Occipital lobe (tissue), 3 donors: ENCODE measurements at places on chromosomes 4 and X.

DNA sequence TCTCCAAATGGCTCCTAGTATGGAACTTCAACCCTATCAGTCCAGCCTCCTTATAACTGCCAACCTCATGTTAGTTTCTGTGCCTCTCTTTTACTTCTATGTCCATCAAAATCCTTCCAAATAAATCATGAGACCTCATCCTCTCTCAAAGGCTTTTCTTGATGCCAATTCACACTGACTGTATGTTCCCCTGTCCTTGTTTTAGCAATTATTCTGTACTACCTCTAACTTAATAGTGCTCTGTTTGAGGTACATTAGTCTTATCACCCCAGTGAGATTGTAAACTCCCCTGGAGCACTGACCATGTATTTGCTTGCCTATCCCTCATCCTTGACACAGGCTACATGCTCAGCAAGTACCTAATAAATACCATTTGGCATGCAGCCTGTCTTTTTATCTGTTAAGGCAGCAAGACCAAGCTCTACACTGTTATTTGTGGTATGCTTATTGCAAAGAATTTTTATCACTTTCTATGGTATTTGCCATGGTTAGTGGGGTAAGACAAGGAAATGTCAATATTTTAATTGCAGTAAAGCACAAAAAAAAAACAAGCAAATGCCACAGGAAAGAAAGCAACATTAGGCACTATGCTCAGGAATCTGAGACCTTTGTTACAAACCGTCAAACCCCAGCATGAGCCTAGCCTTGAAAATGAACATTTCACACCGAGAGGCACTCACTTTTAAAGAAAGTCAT, 119.2 kb downstream of the SMARCA1 start:
- no peak for DNase-seq

- no peak for DNase-seq
These were observed 19.3 kb downstream of the SCARB2 start for GRCh38 chr4:76194325-76194724.

- DNase-seq, result no peak
These were observed 129.8 kb downstream of the TBC1D19 start for GRCh38 chr4:26713563-26714151.

GRCh38 chr4:73707918-73708577, 32.3 kb upstream of the CXCL8 start:
- no peak for DNase-seq

GRCh38 chr4:159052315-159052714, 50.6 kb upstream of the RAPGEF2 start:
- DNase-seq, result no peak

DNA sequence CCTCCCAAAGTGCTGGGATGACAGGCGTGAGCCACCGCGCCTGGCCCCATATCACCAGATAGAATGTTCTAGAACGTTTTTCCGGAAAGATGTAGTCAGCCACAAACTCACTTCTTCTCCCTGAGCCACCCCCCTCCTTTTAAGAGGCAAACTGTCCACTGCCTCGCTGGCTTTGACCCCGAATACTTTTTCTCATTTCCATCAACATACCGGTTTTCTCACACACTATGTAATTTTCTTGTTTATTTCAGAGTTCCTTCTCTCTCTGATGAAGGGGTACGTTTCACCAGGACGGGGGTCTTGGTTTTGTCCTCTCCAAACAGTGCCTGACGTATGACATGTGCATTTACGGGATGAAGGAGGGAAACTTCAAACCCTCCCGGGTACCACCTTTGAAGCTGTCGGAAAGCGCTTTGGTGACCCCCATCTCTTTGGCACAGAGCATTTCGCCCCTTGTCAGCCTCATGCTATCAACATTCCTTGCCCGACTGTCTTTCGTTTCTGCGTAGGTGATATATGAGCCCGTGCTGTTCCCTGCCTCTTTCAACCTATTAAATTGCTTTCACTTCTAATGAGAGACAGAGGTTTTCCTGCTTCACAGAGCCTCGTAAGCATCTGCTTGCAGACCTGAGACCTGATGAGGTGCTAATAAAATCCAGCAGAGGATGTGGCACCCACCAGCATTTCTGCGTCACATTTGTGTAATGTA, 73.8 kb downstream of the CRLF2 start:
- no peak for DNase-seq

DNA sequence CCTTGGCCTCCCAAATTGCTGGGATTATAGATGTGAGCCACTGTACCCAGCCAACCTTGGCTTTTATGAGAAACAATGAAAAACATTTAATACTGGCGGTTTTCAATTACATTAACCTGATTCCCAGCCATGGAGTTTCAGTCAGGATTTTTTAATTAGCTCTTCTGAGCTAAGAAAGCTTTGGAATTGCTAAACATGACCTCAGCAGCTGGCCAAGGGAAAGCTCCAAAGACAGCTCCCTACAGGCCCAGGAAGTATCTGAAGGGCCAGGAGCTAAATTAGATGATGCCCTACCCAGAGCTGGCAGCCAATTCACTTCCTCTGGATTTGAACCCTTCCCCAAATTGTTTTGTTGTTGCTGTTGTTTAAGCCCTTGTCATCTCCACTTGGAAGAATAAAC, 26.5 kb upstream of the FUNDC1 start:
- no peak for DNase-seq

GRCh38 chr4:149790172-149790907, 25.3 kb downstream of the IQCM start:
- DNase-seq, result no peak

DNA sequence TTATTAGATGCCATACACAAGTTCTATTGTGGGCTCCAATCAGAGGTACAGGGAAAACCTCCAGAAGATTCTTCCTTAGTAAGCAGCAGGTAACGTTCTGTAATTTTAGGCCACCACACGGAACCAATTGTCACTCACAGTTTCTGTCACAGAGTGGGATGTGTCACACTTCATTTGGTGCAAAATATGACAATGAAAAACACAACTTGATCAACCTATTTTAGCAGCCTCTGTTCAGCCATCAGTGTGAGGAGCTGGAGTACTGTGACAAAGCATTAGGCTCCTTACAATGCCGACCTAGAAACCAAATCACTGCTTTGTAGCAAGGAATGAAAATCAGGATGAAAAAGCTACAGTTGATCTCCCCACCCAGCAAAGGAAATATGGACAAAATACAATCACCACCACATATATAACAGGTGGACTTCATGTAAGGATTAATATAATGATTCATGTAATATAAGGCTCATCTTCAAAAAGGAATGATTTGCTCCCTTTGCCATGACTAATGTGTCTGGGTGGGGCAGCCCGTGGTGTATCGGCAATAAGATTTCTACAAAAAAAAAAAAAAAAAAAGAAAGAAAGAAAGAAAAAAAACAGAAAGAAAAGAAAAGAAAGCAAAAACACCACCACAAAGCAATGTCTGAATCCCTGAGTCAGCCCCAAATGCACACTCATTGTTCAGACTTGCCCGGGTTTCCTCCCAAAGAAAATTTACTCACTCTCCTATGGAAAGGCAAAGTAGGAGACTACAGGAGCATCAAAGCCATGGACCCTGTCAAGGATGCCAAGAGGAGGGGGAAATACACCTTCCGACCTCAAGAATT, 36.0 kb downstream of the SLC9A7 start:
- no peak for DNase-seq

DNA sequence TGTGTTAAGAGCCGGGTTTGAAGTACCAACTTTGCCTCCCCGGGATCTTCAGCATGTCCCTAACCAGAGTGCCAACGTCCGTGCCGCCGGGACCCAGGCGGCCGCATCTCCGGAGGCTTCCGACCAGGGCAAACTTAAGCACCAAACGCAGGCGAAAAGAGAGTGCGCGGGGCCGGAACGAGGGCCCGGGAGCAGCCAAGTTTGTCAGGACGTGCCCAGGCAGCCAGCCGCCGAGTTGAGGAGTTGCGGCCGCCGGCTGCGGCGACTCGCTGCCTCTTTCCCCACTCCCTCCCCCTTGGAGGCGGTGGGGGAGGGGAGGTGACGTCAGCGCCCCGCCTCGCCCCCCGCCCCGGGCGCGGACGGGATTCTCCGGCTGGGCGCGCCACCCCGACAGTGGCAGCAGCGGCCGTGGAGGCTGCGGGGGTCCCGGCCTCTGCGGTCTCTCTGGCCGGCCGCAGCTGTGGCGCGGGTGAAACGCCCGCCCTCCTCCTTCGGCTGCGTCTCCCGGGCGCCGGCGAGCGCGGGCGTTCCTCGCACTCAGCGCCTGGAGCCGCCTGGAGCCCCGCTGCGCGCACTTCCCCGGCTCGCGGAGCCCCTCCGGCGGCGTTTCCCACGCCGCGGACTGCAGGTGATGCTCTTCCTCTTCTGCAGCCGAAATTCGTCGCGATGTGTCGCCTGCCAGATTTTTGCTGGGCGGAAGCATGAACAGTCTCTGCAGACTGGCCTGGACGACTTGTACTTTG, 2.9 kb upstream of the FAT1 start:
- DNase-seq, result no peak

GRCh38 chr4:87274803-87275202, 47.9 kb downstream of the HSD17B13 start:
- no peak for DNase-seq

GRCh38 chrX:131826572-131826971, 196.5 kb upstream of the STK26 start:
- no peak for DNase-seq

DNA sequence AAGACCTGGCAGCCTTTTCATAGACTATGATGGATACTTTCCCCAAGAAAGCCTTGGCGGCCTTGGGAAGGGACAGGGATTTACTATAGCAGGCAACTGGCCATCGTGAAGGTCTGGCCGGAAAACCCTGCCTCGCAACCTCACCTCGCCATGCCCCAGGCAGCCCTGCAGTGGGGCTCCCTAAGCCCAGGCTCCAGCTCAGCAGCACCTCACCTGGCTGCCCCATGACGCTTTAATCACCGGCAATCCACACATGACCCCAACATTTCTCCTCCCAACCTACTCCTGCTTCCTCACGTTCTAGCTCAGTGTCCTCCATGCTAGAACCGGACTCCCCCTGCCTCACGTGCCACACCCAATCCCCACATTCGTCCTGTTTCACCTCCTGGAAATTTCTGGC, 82.4 kb downstream of the NSUN7 start:
- no peak for DNase-seq

DNA sequence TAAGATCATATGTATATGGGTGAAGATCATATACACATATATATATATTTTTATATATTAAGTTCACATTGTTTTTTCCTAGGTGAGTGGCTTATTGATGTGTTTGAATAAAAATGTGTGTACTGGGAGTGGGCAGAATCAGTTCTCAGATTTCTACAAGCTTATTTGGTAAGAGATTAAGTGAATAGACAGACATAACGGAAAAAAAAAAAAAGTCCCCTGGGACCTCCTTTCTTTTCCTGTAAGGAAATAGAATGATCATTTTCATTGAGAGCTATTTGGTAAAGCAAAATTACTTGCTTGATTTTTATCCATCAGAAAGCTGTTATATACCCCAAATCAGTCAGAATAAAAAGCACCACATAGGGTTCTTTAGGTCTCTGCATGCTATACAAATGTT, 597.7 kb downstream of the PCDH18 start:
- no peak for DNase-seq

DNA sequence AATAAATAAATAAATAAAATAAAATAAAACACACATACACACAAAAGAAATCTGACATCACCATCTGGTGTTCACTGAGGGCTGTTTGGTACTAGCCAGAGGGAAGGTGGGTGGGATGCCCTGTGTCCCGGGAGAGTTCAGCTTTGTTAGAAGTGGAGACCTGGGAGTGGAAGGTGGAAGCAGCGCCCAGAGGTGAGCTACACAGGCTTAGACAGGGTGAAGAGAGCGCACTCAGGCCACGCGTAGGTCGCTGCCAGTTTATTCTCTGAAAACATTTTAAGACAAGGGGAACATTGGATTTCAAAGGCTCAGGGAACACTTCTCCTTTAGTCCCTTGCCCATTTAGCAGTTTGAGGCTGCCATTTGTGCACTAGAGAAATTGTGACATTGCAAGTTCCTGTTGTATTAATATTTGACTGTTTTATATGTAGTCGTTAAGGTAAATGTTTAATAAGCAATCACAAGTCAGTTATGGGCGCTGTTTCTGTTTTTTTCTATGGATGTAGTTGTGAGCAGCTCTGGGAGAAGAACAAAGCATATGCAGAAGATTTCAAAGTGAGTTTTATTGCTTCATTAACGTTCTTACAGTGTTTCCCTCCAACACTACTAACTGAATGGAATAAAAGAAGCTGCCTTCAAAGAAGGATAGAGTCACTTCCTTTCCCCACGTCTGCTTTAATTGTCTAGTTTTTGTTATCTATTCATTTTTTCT, 405.5 kb upstream of the NR3C2 start:
- no peak for DNase-seq

DNA sequence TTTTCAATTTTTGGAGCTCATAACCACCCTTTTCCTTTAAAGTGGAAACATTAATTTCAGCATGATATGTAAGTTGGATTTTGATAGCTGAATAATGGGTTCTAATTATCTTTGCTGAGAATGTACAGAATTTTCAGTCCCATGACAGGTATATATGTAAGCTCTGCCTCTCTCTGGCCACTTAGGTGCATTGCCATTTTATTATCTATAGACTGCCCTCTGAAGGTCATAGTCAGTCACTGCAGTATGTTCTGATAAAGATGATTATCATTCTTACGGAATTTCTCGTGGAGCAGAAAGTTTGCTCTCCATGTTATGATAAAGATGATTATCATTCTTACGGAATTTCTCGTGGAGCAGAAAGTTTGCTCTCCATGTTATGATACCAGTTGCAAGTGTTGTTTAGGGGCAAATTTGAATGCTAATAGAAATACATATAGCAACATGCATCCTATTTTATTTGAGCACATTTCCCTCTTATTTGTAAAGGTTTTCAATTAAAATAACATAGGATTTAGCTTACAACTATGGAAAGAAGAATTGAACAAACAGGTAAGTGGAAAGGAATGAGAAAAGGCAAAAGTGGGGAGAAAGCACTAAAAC, 10.4 kb downstream of the AFP start:
- no peak for DNase-seq

DNA sequence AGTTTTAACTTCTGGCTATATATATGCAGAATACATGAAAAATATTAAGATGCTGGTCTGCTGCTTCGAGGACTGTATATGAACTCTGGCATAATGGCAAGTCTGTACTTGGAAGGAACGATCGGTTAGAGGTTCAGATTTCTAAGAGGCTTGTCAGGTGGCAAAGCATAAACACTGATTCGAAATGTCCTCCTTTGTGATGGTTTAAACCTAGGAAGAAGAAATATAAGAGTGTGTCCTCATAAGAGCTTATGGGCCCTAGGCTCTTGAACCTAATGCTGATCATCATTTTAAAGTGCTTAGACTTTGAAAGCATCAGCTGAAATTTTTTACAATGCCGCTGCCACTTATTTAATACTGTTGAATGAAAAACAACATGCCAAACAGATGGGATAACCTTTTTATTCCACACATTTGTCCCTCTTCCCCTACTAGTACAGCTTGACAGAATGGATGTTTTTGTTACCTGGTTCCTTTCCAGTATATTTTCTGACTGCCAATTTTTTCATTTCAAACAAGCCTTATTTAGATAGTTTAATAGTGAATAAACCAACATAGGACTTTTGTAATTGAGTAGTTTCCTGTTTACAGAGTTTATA, 8.8 kb downstream of the SPRY1 start:
- no peak for DNase-seq

DNA sequence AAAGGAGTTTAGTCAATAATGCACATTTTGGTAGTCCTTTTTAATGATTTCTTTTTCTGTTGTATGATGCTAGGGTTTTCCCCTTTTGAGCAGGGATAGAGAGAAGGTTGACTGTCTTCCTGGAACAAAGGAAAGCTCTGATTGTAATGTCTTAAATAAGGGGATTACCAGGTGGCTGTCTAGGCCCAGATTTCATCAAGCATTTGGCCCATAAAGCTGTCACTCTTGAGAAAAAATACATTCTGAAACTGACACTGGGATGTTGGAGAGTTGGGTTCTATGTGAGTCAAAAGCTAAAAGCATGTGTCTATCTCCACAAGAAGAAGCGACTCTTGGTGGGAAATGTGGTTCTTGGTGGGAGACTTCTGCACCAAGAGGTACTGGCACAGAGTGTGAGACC, 26.4 kb downstream of the KIAA1210 start:
- no peak for DNase-seq
